ENCODE measurements at places on chromosomes 1 and 21. TPM values are rescaled to one million over a fixed set of nuclear protein-coding genes. Genes with fewer than 3 reads are reported as not detected.

DNA sequence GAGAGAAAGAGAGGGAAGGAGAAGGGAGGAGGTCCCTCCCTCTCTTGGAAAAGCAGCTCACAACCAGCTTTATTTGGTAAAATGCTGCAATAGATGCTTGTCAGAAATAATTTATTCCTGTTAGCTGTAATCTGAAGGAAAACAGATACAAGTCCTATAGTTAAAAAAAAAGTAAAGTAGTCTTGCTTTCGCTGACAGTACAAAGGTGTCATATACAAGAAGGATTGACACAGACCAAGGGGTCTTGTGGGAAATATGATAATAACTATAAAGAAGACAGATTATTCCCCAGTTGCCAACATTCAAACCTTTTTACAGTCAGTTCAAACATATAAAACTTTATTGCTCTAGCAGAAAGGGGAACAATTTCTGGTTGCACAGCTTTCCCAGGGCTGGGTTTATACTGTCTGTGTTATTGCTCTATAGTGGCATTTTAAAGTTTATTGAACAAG lies 145.0 kb downstream of the PBX1 start:
- DNase-seq, result no peak

DNA sequence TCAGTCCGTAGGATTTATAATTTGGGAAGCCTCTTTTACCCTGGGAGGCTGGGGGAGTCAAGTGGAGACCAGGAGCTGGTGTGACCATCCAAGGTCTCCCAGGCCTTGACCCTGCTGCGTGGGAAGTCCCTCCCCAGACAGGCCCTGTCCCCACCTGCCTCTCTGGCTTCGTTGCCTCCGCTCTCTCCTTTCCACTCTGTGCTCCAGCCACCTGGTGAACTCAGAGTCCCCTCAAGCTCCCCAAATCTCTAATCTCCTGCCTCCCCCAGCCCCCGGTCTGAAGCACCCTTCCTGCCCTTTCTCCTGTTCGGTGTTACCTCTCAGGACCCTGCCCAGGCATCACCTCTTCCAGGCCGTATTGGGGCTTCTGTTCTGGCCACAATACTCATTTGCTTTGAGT lies 27.9 kb downstream of the CDCP2 start:
- DNase-seq, result no peak

GRCh38 chr1:47437447-47438164 lies at the start of gene FOXD2:
FOXD2 (plus strand) TSS chr1:47438044; CDS start chr1:47438136, 92 bp downstream.
- DNase-seq, result peak; percentile 92

DNA sequence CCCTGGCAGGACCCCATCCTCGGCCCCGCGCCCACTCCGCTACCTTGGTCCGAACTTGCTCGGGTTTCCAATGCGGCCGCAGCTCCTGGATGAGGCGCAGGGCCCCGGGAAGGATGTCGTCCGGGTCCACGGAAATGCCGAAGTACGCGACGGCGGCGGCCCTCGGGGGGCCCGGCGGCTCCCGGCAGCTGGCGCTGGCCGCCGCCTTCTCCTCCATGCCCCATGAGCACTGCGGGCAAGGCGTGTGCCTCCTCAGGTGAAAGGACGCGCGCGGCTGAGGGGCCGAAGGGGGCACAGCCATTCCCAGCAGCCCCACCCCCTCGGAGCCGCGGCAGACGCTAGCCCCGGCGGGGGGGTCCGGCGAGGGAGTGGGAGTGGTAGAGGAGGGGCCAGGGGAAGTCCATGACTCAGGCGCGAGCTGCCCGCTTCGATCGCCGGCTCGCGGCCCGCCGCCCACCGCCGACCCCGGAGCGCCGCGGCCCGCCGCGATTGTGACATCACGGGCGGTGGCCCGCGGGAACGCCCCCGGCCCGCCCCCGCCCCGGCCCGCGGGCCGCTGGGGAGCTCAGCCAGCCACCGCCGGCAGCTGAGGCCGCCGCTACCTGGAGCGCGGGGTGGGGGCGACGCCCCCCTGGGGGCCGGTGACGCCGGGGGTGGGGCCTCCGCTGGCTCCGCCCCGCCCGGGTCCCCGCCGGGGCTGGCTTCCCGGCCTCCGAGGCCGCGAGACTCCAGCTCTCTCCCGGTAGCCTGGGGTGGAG lies at the start of gene ETNK2:
Gene ETNK2, minus strand, starts transcription at position 493 of the 758 bp plus-strand sequence. Its CDS starts 192 bp downstream, at position 301.
- no peak for DNase-seq

GRCh38 chr1:208027861-208028260 lies 116.9 kb upstream of the CD34 start:
- DNase-seq, result peak; percentile 75

GRCh38 chr1:175530622-175531375 lies 212.6 kb downstream of the TNR start:
- no peak for DNase-seq

- no peak for DNase-seq
These were observed 34.7 kb downstream of the RGSL1 start for GRCh38 chr1:182484531-182485257.

GRCh38 chr1:157237981-157238380 lies 99.8 kb upstream of the ETV3 start:
- no peak for DNase-seq

GRCh38 chr1:113223546-113223945 lies 150.5 kb downstream of the LRIG2 start:
- no peak for DNase-seq

DNA sequence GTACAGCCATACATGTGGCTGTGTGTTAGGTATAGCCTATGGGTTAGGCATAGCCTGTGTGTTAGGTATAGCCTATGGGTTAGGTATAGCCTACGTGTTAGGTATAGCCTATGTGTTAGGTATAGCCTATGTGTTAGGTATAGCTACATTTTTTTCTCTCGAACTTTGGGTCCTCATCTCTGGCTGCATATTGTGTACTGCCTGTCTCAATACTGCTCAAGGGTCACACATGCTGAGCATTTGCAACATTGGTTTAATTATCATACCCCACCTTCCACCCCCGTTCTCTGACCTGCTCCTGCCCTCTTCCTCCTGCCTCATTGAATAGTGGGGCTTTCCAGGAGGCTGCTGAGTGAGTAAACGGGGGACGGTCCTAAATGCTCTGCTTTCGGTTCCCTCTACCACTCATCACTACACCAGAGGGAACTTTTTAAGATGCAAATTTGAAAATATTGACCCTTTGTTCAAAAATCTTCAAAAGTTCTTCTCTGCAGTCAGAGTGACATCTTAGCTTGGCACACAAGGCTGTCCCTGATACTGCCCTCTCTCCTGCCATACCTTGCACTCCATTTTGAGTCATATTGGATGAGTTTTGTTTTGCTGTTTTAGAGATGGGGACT lies 17.8 kb downstream of the OR2B11 start:
- DNase-seq, result no peak

Gene ATG4C
- 7.6 TPM for total RNA-seq

Gene EPHX1
- total RNA-seq, result 39.2 TPM

Gene LRRIQ3
- total RNA-seq, result 0.43 TPM

Gene BTG3
- 6.7 TPM for total RNA-seq

Gene FAAH
- 0.97 TPM for total RNA-seq

All from cardiac septum (tissue), 1 donor.